ENCODE measurements at places on chromosomes 7 and 10. TPM values are rescaled to one million over a fixed set of nuclear protein-coding genes. Genes with fewer than 3 reads are reported as not detected.

Gene NXPH1
- 0.12 TPM for polyA plus RNA-seq

Gene ZWINT
- polyA plus RNA-seq, result 44.7 TPM

Gene CYP3A4
- 0.17 TPM for polyA plus RNA-seq

Gene PARG
- polyA plus RNA-seq, result 36.6 TPM

Gene CPEB3
- 3.0 TPM for polyA plus RNA-seq

Gene EPC1
- polyA plus RNA-seq, result 62.0 TPM

Gene CYP26C1
- 0.16 TPM for polyA plus RNA-seq

Gene TMEM229A
- polyA plus RNA-seq, result 0.23 TPM

Gene FGFR2
- polyA plus RNA-seq, result 86.5 TPM

Gene CCDC7
- polyA plus RNA-seq, result 4.2 TPM

Gene RTKN2
- 11.2 TPM for polyA plus RNA-seq

Gene EIF4H
- polyA plus RNA-seq, result 290 TPM

Gene HOXA5
- 89.0 TPM for polyA plus RNA-seq

Gene UFSP1
- polyA plus RNA-seq, result 1.9 TPM

Gene PNLIPRP3
- not detected for polyA plus RNA-seq

Gene BAIAP2L1
- polyA plus RNA-seq, result 11.8 TPM

Gene DCLRE1C
- 17.0 TPM for polyA plus RNA-seq

Gene BMPER
- polyA plus RNA-seq, result 24.7 TPM

Gene FKBP9
- 125 TPM for polyA plus RNA-seq

Gene VAX1
- not detected for polyA plus RNA-seq

Gene FAM25G
- not detected for polyA plus RNA-seq

Gene TMEM225B
- 2.7 TPM for polyA plus RNA-seq

Gene PLXDC2
- polyA plus RNA-seq, result 32.2 TPM

Gene ADCYAP1R1
- polyA plus RNA-seq, result 1.5 TPM

Gene RADIL
- polyA plus RNA-seq, result 2.8 TPM

Gene ANKRD1
- polyA plus RNA-seq, result 0.89 TPM

Gene CABCOCO1
- polyA plus RNA-seq, result 1.9 TPM

Gene SORCS1
- 10.7 TPM for polyA plus RNA-seq

Gene MRLN
- 0.82 TPM for polyA plus RNA-seq

Gene PTPRZ1
- polyA plus RNA-seq, result 2.7 TPM

Gene ST8SIA6
- 1.1 TPM for polyA plus RNA-seq

Gene TMED4
- 175 TPM for polyA plus RNA-seq

Gene MIOS
- polyA plus RNA-seq, result 41.1 TPM

Gene FUOM
- polyA plus RNA-seq, result 22.4 TPM

Gene RPEL1
- 0.19 TPM for polyA plus RNA-seq

Gene ZNF736
- polyA plus RNA-seq, result 16.6 TPM

Gene TMEM140
- polyA plus RNA-seq, result 33.4 TPM

Gene HMX3
- not detected for polyA plus RNA-seq

Gene CUTC
- polyA plus RNA-seq, result 26.5 TPM

Gene CCDC172
- not detected for polyA plus RNA-seq

Gene EBLN1
- polyA plus RNA-seq, result not detected

Gene VDAC2
- polyA plus RNA-seq, result 238 TPM

Gene SPDYE16
- 1.6 TPM for polyA plus RNA-seq

Gene EXOC4
- 75.1 TPM for polyA plus RNA-seq

Gene CRPPA
- polyA plus RNA-seq, result 4.5 TPM

Gene CALHM3
- polyA plus RNA-seq, result not detected

Gene PTF1A
- not detected for polyA plus RNA-seq

Gene FOXI2
- 2.2 TPM for polyA plus RNA-seq

Gene PDZD7
- 3.8 TPM for polyA plus RNA-seq

Gene ZMIZ2
- polyA plus RNA-seq, result 109 TPM

Gene SNX10
- 18.9 TPM for polyA plus RNA-seq
